ENCODE measurements at places on chromosomes 1 and 21. TPM values are rescaled to one million over a fixed set of nuclear protein-coding genes. Genes with fewer than 3 reads are reported as not detected.

DNA sequence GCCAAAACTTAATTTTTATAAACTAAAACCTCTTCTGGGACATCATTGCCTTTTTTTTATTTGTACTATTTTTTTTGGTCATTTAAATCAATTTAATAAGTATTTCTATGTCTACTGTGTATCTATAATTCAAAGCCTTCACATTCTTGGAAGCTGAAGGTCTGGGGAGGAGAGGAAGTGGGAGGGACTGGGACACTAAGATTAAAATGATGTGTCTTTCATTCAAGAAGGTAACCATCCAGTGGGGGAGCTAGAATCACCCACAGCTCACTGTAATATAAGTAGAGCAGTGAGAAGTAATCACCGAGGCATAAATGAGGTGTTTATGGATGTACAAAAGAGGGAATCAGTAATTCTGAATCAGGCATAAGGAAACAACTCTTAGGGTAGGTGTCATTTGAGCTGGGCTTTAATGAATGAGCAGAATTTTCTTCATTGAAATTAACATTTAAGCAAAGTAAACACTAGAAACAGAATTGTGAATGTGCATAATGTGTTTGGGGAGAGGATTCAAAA lies 52.8 kb downstream of the PTGER3 start:
- no peaks in the 10 kb centered on the region for H3K27me3 ChIP-seq
- no peaks in the 10 kb centered on the region for H3K36me3 ChIP-seq

GRCh38 chr1:218361298-218362065 lies 16.3 kb downstream of the TGFB2 start:
- no peaks in the 10 kb centered on the region for H3K27me3 ChIP-seq
- H3K27ac ChIP-seq = no peak overlapping the region

DNA sequence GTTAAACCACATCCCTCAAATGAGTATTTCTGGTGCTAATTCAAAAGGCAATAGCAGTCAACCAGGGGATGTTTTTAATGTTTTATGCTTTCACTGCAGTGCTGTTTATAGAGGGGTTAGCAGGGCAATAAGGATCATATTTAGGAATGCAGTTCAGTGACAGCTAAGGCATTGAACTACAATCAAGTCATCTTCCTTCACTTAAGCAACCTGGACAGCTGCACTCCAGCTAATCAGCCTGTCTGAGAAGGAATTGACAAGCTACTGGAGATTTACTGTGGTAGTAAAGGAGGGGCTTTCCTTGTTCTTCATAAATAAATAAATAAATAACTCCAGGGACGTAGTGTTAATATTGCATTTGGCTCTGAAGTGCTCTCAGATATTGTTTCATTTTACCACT lies 93.9 kb downstream of the DAB1 start:
- DNase-seq = no peak
- peaks cover 1% of the 10 kb centered on the region for H3K4me1 ChIP-seq
- H3K27me3 ChIP-seq = no peaks in the 10 kb centered on the region
- no peaks in the 10 kb centered on the region for H3K36me3 ChIP-seq

GRCh38 chr1:195898924-195899323 lies 709.3 kb downstream of the KCNT2 start:
- no peaks in the 10 kb centered on the region for H3K36me3 ChIP-seq
- no peaks in the 10 kb centered on the region for H3K27me3 ChIP-seq
- H3K27ac ChIP-seq = no peak overlapping the region
- no peak overlapping the region for H3K4me3 ChIP-seq
- DNase-seq = no peak

- DNase-seq = no peak
- H3K27ac ChIP-seq = no peak overlapping the region
- no peak overlapping the region for H3K4me3 ChIP-seq
- no peaks in the 10 kb centered on the region for H3K27me3 ChIP-seq
- no peaks in the 10 kb centered on the region for H3K4me1 ChIP-seq
- H3K36me3 ChIP-seq = no peaks in the 10 kb centered on the region
These were observed 41.9 kb upstream of the TIAM1 start for GRCh38 chr21:31386006-31386405.

DNA sequence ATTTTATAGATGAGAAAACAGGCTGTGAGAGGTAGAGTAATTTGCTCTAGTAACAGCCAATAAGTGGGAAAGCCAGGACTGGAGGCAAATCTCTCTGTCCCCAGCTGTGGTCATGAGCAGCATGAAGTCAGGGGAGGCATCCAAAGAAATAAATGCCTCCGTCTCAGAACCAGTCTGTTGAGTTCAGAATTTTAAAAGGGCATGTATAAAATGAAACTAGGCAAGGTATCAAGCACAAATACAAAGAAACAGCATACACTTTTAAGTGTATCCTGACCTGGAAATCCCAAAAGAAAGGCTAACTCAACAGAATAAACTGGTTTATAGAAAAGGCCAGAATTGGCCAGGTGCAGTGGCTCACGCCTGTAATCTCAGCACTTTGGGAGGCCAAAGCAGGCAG lies 120.0 kb upstream of the B3GALT2 start:
- H3K4me3 ChIP-seq = no peak overlapping the region
- no peaks in the 10 kb centered on the region for H3K27me3 ChIP-seq
- H3K4me1 ChIP-seq = no peaks in the 10 kb centered on the region
- DNase-seq = no peak
- H3K27ac ChIP-seq = no peak overlapping the region

DNA sequence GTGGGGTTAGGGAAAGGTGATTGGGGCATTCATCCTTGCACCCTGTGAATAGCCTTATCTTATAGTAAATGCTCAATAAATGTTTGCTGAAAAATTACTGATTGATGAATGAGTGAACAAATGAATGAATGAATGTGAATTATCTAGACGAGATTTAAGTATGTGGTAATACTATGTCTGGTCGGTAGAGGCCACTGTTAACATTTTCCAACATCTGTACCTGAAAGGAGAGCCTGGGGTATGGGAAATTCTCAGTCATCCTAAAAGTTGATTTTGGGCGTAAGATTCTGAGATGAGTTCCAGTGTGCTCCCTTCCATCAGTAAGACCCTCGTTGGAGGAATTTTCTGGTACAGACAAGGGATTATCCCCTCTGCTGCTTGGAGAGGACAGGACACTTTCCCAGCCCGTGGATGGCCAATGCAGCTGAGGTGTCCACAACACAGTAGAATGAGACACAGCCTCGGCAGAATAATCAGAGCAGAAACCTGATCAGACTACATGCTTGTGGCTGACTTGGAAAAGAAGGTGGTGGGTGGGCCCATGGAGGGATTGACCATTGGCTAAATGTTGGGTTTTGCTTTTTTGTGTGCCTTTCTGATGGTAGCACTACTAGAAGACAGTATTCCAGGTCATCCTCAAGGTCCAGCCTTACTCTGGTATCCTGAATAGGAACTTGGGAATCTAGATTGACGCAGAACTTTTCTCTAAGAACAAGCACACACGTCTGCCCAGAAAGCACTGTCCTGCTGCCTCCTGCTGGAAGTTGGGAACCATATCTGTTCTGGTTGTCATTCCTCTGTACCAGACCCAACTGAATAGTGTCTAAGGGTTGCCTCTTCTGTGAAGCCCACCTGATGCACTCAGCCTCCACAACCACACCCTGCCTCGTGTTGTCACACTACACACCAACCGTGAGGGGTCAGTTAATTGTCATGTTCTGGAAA lies 262.0 kb downstream of the TNR start:
- no peak for DNase-seq
- H3K4me3 ChIP-seq = no peak overlapping the region
- H3K36me3 ChIP-seq = no peaks in the 10 kb centered on the region
- no peaks in the 10 kb centered on the region for H3K4me1 ChIP-seq
- no peak overlapping the region for H3K27ac ChIP-seq

GRCh38 chr1:239067058-239067457 lies 319.3 kb upstream of the CHRM3 start:
- no peak for DNase-seq
- H3K27ac ChIP-seq = no peak overlapping the region
- H3K27me3 ChIP-seq = no peaks in the 10 kb centered on the region

GRCh38 chr1:182781841-182782586 lies 7.6 kb upstream of the NPL start:
- no peaks in the 10 kb centered on the region for H3K36me3 ChIP-seq
- no peak overlapping the region for H3K4me3 ChIP-seq
- H3K27ac ChIP-seq = no peak overlapping the region
- DNase-seq = peak; percentile 83

DNA sequence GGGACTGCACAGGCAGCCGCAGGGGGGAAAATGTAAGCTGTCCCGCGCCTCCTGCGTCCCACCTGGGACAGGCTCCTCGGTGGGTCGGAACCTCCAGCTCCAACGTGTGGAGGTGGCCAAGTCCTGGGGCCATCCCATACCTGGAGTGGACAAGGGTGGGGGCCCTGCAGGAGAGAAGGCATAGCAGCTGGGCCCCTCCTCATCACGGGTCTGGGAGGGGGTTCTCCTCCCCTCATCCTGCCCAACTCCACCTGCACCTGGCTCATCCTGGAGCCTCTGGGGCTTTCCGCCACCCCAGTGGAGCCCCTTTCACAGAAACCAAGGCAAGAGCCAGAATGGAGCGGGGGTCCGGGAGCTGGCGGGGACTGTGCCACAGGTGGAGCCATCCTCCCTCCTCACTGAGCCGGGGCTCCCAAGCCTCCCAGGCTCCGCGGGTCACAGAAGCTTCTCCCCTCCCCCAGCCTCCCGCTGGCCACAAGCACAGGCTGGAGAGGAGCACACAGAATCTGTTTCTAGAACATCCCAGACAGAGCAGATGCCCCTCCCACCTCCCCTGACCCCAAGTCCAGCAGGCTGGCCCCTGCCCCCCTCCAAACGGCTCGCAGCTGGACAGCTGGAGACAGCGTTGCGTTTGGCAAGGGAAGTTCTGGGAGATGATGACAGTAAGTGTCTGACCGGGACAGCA lies 65.8 kb downstream of the MEGF6 start:
- H3K36me3 ChIP-seq = no peaks in the 10 kb centered on the region
- no peak overlapping the region for H3K27ac ChIP-seq
- H3K27me3 ChIP-seq = no peaks in the 10 kb centered on the region
- H3K4me3 ChIP-seq = no peak overlapping the region
- DNase-seq = no peak

GRCh38 chr1:147772570-147772969 lies 12.2 kb upstream of the GJA5 start:
- H3K27me3 ChIP-seq = no peaks in the 10 kb centered on the region

DNA sequence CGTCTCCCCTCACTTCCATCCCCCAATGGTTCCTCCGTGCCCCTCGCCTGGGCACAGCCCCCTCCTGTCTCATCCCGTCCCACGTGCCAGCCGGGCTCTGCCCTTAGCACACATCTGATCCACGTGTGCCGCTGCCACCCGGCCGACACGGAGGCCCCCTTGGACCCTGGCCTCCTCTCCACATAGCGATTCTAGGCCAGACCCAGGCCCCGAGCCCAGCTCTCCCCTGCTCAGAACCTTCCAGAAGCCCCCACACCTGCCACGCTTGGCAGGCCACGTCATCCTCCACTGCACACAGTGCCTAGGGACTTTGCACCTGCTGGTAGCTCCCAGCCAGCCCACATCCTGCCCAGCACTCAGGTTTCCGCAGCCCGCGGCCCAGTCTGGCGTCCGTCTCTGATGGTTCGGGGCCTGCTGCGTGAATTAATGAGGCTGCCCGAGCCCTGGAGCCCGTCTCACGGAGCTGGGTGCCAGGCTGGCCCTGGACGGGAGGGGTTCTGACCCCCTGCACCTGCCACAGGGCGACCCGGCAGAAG lies 20.1 kb downstream of the PLCH2 start:
- peaks cover 11% of the 10 kb centered on the region for H3K27me3 ChIP-seq
- no peaks in the 10 kb centered on the region for H3K4me1 ChIP-seq

Gene TMEM82
- total RNA-seq = 0.21 TPM

Gene RGS8
- total RNA-seq = 0.13 TPM

Gene PRKAA2
- total RNA-seq = 6.4 TPM

Gene PDC
- total RNA-seq = not detected

Gene NTMT2
- total RNA-seq = 0.67 TPM

Gene GJB3
- total RNA-seq = 1.1 TPM

Gene KIAA1614
- 3.1 TPM for total RNA-seq

Gene ZNF684
- 7.3 TPM for total RNA-seq

Gene AGMAT
- 5.8 TPM for total RNA-seq

Data from H1 (cell line).